ENCODE measurements at places on chromosomes 4 and X. TPM values are rescaled to one million over a fixed set of nuclear protein-coding genes. Genes with fewer than 3 reads are reported as not detected.

AMBN gene
- total RNA-seq, result not detected

CDS1 gene
- 1.3 TPM for total RNA-seq

GAGE12F gene
- not detected for total RNA-seq

TMEM150C gene
- total RNA-seq, result 13.6 TPM

FAM133A gene
- total RNA-seq, result 0.58 TPM

GYPA gene
- total RNA-seq, result not detected

ASMT gene
- not detected for total RNA-seq

- no peak for DNase-seq
- H3K27me3 ChIP-seq, result no peaks in the 10 kb centered on the region
- no peak overlapping the region for H3K4me3 ChIP-seq
- H3K36me3 ChIP-seq, result no peaks in the 10 kb centered on the region
Observed at GRCh38 chrX:69759921-69760625, 144.2 kb downstream of the EDA start.

- H3K4me1 ChIP-seq, result peaks cover 17% of the 10 kb centered on the region
- H3K4me3 ChIP-seq, result no peak overlapping the region
- H3K36me3 ChIP-seq, result no peaks in the 10 kb centered on the region
- no peak overlapping the region for H3K27ac ChIP-seq
Observed at GRCh38 chr4:74424111-74424510, 20.8 kb upstream of the AREG start.

DNA sequence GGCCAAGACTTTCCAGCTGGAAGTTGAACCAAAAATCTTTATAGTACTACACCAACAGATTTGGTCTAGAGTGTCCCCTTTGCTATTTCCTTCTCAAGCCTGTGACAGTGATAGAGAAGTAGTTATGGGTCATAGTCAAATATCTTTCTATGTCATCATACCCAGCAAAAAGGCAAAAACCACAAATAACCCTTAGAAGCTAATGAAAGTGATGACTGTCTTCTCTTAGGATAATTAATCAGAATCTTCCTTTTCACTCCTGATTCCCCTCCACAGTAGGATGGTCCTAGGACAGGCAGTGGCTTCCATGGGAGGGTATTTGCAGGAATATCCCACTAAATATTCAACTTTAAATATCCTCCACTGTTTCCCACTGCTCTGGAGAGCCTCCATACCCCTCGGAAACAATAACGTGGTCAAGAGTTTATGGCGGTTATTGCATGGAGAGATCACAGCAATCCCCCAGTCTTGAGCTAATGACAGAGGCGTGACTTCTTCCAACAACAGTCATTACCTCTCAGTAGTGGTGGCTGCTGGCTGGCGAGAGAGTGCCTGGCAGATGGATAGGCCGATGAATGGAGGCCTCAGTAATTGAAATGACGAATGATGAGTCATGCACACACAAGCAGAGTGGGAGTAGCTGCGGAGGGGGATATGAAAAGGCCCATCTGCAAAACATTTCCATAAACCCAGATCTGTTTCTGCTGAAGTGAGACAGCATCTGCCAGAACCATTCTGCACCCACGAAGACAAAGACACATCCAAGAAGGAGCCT, 154.9 kb downstream of the STK32B start:
- H3K4me3 ChIP-seq, result no peak overlapping the region
- H3K36me3 ChIP-seq, result no peaks in the 10 kb centered on the region
- no peaks in the 10 kb centered on the region for H3K4me1 ChIP-seq
- peaks cover 26% of the 10 kb centered on the region for H3K27me3 ChIP-seq

DNA sequence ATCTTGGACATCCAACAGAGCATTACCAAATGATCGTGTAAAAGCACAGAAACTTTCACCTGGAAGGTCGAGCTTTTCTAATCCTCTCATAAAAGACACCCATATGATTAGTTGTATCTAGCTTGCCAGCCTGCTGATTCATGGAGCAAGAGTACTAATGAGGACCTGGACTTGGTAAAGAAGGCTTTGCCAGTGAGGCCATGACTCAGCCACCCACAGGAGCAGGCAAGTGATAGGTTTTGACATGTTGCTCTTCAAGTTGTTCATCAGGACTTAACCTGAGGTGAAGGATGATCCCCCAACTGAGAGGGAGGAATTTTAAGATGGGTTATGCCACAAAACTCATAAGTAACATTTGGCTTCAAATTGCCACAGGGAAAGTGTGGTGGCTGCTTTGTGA, 24.7 kb upstream of the EPGN start:
- no peak overlapping the region for H3K4me3 ChIP-seq
- no peaks in the 10 kb centered on the region for H3K4me1 ChIP-seq
- H3K27ac ChIP-seq, result no peak overlapping the region
- no peaks in the 10 kb centered on the region for H3K36me3 ChIP-seq

- H3K36me3 ChIP-seq, result no peaks in the 10 kb centered on the region
- no peaks in the 10 kb centered on the region for H3K27me3 ChIP-seq
- H3K4me1 ChIP-seq, result no peaks in the 10 kb centered on the region
- no peak overlapping the region for H3K4me3 ChIP-seq
Observed at GRCh38 chrX:54964766-54965497, 29.1 kb downstream of the PFKFB1 start.

DNA sequence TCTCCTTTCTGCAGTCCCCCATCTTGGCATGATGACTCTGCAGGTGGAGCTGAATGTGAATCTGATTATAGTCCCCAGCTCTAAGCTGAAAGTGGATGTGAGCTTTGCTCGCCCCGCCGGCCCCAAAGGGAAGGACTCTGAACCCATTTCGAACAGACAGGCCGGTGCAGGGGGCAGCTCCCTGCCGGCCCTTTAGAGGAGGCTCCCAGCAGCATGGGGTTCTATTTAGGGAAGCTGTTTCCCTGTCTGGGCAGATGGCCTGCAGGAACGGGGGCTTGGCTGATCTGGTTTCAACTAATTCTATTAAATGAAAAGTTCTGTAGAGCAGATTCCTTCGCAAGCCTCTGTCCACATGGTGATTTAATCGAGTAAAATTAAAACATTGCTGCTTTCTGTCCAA, 104.8 kb upstream of the MSX1 start:
- DNase-seq, result no peak
- no peaks in the 10 kb centered on the region for H3K36me3 ChIP-seq
- peaks cover 68% of the 10 kb centered on the region for H3K27me3 ChIP-seq
- no peaks in the 10 kb centered on the region for H3K4me1 ChIP-seq

DNA sequence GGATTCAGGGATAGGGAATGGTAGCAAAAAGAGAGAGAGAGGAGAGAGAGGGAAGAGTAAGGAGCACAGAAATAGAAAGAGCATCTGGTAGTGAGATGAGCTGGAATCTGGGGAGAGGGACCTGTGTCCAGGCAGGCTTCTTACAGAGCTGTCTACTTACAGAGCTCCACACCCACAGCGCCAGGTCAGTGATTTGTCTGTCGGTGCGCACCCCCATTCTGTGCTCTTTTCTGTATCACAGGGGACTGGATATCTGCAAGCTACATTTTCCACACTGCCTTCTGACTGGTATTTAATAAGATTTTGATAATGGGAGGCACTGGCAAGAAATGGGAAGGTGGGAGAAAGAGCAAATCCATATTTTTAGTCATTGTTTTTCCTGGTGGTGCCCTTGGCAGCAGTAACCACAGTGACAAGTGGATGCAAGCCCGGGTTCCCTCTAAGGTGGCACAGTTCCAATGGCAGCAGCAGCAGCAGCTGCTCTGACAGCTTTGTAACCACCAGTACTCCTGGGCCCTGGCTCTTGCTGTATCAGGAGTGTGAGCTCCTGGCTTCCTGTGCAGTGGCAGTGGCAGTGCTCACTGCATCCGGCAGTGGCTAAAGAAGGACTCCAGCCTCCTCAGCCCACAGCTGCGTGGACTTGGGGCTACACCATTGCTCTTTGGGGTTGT, 300.5 kb downstream of the TRIML1 start:
- no peaks in the 10 kb centered on the region for H3K36me3 ChIP-seq
- H3K4me1 ChIP-seq, result no peaks in the 10 kb centered on the region
- no peak overlapping the region for H3K4me3 ChIP-seq
- DNase-seq, result peak; percentile 49
- H3K27ac ChIP-seq, result no peak overlapping the region
- peaks cover 4% of the 10 kb centered on the region for H3K27me3 ChIP-seq

DNA sequence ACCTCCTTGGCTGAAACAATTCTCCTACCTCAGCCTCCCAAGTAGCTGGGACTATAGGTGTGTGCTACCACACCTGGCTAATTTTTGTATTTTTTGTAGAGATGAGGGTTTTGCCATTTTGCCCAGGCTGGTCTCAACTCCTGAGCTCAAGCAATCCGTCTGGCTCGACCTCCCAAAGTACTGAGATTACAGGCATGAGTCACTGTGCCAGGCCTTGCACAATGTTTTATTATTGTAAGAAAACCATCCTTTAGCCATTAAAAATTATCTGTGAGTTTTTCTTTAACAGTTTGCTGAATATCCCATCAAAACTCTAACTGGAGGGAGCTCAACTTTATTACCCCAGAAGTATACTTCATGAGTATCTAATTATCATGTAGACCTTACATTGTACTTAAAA, 900.3 kb downstream of the PCDH7 start:
- no peaks in the 10 kb centered on the region for H3K4me1 ChIP-seq
- H3K27ac ChIP-seq, result no peak overlapping the region
- DNase-seq, result no peak
- H3K4me3 ChIP-seq, result no peak overlapping the region
- no peaks in the 10 kb centered on the region for H3K36me3 ChIP-seq
- H3K27me3 ChIP-seq, result no peaks in the 10 kb centered on the region

DNA sequence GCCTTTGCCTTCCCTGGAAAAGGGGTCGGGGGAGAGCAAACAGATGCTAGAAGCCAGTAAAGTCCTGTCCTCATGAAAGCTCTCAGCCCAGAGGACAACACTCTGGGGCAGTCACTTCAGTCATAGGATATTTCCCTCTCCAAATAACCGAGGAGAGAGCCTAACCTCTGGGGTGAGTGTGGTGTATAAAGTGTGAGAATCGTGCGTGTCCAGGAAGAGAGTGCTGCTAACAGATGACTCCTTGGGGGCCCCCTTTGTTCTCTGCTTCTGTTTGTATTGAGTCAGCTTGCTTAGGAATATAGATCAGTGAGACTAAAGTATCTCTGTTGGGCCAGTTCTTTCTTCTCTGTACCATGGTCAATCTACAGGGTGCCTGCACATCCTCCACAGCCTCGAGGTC, 247.2 kb downstream of the PALLD start:
- no peaks in the 10 kb centered on the region for H3K36me3 ChIP-seq
- no peaks in the 10 kb centered on the region for H3K27me3 ChIP-seq
- DNase-seq, result no peak
- peak overlapping the region; percentile 30 for H3K27ac ChIP-seq

GRCh38 chr4:99848591-99849001, 32.0 kb downstream of the DAPP1 start:
- H3K4me3 ChIP-seq, result no peak overlapping the region
- no peak for DNase-seq
- no peaks in the 10 kb centered on the region for H3K27me3 ChIP-seq
- no peaks in the 10 kb centered on the region for H3K36me3 ChIP-seq

GRCh38 chrX:27660878-27661277, 70.7 kb downstream of the DCAF8L2 start:
- DNase-seq, result no peak
- H3K27ac ChIP-seq, result no peak overlapping the region
- H3K4me1 ChIP-seq, result no peaks in the 10 kb centered on the region
- H3K4me3 ChIP-seq, result no peak overlapping the region
- no peaks in the 10 kb centered on the region for H3K27me3 ChIP-seq

GRCh38 chr4:86333236-86333635, 26.6 kb downstream of the MAPK10 start:
- no peak overlapping the region for H3K27ac ChIP-seq
- DNase-seq, result no peak
- no peaks in the 10 kb centered on the region for H3K4me1 ChIP-seq
- no peak overlapping the region for H3K4me3 ChIP-seq
- no peaks in the 10 kb centered on the region for H3K36me3 ChIP-seq

DNA sequence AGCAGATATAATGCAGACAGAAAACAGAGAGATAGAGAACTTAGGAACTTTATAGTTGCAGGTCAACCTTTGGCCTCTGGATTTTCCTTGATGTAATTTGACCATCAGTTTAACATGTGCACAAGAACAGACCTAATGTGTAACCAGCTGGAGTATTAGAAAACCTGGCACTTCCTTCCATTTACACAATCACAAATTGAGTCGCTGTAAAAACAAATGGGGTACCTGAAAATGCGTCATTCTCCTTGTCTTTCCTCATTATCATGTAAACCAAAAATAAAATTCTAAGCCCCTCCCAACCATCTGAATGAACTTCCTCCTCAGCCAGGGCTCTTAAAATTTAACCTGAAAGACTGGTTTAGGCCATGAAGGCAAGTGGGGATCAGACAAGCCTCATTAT, 358.4 kb upstream of the MAGEB16 start:
- no peak overlapping the region for H3K27ac ChIP-seq
- no peak overlapping the region for H3K4me3 ChIP-seq
- H3K4me1 ChIP-seq, result no peaks in the 10 kb centered on the region
- H3K27me3 ChIP-seq, result no peaks in the 10 kb centered on the region

DNA sequence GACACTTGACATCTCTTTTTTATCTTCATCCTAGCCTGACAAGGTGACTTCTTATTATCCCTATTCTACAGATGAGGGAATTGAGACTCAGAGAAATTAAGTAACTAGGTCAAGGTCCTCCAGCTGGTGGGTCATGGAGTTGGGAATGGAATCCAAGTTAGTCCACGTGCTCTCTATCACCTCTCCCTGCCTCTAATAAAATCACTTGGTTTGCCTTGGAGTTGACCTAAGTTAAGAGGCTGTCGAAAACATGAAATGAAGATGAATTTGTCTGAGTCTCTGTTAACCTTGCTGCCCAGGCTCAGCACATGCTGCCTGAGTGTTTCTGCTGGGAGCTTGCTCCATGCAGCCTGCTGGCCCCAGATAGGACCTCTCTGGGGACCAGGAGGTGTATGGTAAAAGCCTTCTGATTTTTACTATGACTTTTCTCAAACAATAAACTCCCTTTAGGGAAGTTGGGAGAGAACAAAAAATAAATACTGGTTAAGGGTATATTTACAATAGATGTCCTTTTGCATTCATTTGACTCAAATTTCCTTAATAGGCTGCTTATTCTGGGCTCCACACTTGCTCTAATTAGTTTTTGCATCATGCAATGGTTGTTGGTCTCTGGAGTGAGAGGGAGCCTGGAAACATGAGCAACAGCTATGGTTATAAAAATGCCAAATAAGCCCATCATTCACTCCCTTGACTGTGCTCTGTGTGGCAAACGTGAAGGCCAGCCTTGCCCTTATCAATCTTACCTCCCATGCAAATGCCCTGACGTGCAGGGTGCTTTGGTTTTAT, 61.6 kb upstream of the DHX15 start:
- H3K36me3 ChIP-seq, result no peaks in the 10 kb centered on the region
- H3K4me1 ChIP-seq, result peaks cover 10% of the 10 kb centered on the region
- no peaks in the 10 kb centered on the region for H3K27me3 ChIP-seq

DNA sequence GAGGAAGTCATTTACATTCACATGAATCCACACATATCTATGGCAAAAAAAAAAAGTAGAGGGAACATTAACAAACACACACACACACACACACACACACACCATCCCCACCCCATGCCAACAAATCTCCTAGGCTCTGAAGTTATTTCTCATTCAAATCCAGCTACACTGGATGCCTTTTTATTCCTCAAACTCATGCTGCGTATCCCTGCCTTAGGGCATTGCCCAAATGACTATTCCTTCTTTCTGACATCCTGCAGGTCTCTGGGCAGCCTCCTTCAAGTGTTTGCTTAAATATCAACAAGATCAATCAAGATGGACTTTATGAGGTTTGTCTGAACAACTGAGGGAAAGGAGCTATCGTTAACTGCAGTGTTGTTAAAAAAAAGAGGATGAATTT, 106.5 kb upstream of the FAM9A start:
- H3K27me3 ChIP-seq, result no peaks in the 10 kb centered on the region
- no peak for DNase-seq
- no peak overlapping the region for H3K27ac ChIP-seq
- no peaks in the 10 kb centered on the region for H3K36me3 ChIP-seq

Data from left ventricle myocardium inferior (tissue), 1 donor.